ENCODE measurements at places on chromosomes 7 and 10.

GRCh38 chr7:68840991-68841390 is 757.3 kb upstream of the AUTS2 start:
- peak; percentile 6 for DNase-seq

GRCh38 chr7:101536668-101537067 is 92.4 kb downstream of the MYL10 start:
- no peak for DNase-seq

DNA sequence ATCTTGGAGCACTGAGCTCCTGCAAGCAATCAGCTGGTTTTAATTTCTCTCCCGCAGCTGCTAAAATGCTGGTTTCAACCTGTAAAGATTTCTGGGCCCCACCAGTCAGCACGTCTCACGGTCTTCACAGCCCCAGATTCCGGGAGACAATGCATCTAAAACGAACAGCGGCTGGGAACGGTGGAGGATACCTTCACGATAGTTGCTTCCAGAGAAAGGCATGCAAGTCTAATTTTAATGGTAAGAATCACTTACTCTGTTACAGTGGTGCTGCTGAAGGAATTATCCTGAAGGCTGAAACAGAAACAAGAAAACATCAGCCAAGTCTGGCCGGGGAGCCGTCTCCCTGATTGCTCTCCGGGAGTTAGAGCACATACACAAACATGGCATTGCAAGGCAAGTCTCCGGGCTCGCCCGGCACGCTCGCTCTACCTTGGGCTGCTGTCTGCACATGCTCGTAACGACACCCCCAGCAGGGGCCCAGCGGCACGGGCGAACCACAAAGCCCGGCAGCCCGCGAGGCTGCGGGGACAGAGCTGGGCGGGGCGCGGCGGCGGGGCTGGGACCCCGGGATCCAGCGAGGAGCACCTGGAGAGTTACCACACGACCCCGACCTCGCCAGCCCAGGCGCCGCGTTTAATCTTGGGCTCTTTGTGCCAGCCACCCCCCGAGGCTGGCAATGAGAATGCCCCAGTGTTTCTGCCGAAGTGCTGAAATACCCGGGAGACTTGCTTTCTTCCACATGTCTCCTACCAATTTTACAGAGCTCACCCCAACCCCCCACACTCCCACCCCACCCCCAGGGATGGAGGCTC is at the start of gene FAM13C:
Gene FAM13C (minus strand): TSS at position 406 of the 815 bp plus-strand sequence. CDS start 89 bp downstream, at position 317.
- DNase-seq: peak; percentile 60

DNA sequence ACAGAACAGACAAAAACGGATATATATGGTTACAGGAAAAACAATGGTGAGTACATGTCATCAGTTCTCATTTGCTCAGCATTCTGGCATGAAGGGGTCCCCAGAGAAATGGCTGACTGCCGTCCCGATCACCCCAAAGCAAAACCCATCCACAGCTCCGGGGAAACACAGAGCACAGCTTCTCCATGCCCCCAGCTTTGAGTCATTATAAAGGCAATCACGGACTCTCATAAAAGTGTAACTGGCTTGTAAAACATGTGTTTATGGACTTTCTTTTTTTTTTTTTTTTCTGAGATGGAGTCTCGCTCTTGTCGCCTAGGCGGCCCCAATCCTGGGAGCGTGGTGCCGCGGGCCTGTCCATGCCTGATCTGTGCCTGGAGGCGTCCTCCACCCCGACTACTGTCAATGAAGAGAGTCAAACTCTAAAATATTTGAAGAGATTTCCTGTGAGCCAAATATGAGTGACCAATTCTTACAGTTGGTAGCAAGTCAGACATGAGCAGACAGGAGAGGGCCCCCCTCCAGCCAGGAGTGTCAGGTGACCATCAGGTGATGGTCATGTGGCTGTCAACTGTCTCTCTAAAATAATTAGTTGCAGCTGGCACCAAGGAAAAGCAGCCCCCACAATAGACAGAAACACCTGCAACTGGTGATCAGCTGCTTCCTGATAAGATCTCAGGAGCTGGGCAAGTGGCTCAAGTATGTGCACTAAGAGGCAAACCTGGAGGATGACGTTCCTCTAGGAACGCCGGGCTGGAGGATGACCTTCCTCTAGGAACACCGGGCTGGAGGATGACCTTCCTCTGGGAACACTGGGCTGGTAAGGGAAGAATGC is 21.7 kb upstream of the NOM1 start:
- no peak for DNase-seq

DNA sequence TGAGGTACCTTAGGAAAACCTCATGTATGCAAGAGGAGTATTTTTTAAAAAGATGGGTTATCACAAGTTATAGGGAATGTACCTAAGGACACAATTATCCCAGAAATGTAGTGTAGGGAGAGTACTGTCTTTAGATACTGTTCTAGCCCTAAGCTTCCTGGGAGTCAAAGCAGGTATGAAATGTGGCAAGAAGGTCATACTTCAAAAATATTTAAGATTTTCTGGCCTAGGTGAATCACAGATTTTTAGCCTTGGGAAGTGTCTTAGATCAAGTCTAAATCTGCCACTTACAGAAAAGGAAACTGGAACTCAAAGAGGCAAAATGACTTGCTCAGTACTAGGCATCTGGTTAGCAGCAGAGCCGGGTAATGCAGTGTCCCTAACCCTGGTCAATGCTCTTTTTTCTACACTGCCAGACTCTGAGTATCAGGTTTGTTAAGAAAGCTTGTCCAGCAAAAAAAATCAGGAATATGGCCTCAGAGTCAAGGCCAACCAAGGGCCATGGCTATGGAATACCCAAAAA is 13.9 kb downstream of the PIK3AP1 start:
- DNase-seq: no peak

GRCh38 chr7:139567647-139568345 is 44.3 kb downstream of the CLEC2L start:
- no peak for DNase-seq

DNA sequence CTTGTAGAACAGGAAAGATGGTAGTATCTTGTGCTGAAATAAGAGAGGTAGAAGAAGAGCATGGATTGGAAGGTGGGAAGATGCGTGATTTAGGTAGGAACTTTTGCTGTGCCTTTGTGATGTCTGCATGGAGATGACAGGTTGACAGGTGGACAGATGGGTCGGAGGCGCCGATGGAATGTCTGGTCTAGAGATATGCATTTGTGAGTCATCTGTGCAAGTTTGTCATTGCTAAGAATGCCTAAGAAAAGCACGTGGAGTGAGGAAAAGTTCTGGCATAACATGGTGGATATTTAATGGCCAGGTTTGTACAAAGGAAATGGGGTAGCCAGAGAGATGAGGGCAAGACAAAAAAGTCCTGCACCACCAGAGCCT is 76.0 kb upstream of the ARMC3 start:
- no peak for DNase-seq

GRCh38 chr7:154677454-154677853 is 325.5 kb downstream of the PAXIP1 start:
- DNase-seq: no peak

- DNase-seq: no peak
Measured at GRCh38 chr7:2024567-2024918, 208.2 kb downstream of the MAD1L1 start.

DNA sequence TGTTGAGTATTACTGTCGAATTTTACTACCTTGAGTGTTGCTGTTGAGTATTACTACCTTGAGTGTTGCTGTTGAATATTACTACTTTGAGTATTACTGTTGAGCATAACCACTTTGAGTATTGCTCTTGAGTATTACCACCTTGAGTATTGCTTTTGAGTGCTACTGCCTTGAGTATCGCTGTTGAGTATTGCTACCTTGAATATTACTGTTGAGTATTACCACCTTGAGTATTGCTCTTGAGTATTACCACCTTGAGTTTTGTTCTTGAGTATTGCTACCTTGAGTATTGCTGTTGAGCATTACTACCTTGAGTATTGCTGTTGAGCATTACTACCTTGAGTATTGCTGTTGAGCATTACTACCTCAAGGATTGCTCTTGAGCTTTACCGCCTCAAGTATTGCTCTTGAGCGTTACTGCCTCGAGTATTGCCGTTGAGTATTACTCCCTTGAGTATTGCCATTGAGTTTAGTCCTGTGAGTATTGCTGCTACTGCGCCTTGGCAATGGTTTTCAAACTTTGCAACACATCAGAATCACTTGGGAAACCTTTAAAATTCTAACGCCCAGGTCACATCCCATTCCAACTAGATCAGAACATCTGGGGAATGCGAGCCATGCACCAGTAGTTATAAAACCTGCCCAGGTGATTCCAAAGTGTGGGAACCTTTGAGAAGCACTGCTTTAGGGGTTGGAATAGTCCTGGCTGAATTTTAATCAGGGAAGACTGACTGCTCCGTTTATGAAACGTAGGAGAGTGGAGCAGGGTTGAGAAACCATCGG is 61.7 kb downstream of the TCF7L2 start:
- DNase-seq: no peak

DNA sequence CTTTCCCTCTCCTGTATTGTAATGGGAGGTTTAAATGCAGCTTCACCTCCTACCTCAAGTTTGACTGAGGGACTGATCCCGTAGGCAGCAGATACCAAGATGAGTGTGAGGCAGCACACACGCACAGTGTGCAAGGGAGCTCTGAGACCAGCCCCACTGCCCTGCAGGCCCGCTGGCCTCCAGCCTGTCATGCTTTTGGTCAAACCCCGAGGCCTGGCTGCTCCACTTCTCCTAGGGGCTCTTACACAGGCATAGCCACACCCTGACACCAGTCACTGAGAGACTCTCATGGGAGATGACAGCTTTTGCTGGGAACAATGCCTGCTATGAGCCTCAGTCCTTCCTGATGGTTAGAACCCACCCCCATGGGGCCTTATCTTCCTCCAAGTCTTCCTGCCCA is 27.6 kb downstream of the DRGX start:
- no peak for DNase-seq

DNA sequence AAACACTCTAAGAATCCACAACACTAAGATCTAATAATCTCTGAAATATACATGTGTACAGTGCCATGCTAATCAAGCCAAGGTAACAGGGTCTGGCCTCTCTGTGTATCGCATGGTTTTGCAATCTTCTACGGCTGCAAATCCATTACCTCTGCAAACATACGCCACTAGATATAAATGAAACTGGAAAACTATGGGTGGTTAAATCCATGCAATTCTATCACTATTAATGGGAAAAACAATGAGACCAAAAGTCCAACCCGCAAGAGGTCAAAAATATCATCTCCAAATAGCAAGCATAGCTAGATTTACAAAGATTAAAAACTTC is 23.0 kb downstream of the SGCE start:
- DNase-seq: no peak

- DNase-seq: no peak
Measured at GRCh38 chr7:112097524-112097923, 108.7 kb downstream of the DOCK4 start.

DNA sequence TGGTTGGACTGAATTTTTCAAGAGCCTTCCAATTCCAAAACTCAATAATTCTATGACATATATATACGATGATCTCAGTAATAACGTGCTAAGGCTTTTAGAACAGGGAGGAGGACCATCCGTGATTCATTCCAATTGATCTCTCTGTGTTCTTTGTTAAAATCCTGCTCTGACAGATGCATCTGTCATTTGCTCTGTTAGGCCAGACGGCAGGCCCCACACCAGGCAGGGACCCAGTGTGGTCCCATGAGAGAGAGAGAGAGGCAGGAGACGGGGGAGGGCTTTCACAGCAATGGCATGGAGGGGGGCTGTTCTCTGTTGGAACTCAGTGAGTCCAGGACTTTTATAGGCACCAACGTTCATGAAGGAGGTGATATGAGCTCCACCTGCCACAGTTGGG is 160.0 kb upstream of the INSYN2A start:
- no peak for DNase-seq
